ENCODE measurements at places on chromosomes 1 and 21. TPM values are rescaled to one million over a fixed set of nuclear protein-coding genes. Genes with fewer than 3 reads are reported as not detected.

- H3K27me3 ChIP-seq, result no peaks in the 10 kb centered on the region
- H3K36me3 ChIP-seq, result peaks cover 26% of the 10 kb centered on the region
- H3K4me1 ChIP-seq, result peaks cover 1% of the 10 kb centered on the region
- DNase-seq, result peak; percentile 1
- no peak overlapping the region for H3K27ac ChIP-seq
Measured at GRCh38 chr1:178768423-178768822, 43.4 kb downstream of the RALGPS2 start.

GRCh38 chr1:104932030-104932915 lies 1182.6 kb downstream of the AMY1C start:
- no peak overlapping the region for H3K4me3 ChIP-seq
- no peak overlapping the region for H3K27ac ChIP-seq
- no peak for DNase-seq
- no peaks in the 10 kb centered on the region for H3K36me3 ChIP-seq

- H3K4me3 ChIP-seq, result no peak overlapping the region
- no peaks in the 10 kb centered on the region for H3K27me3 ChIP-seq
- H3K36me3 ChIP-seq, result no peaks in the 10 kb centered on the region
- no peak overlapping the region for H3K27ac ChIP-seq
- no peaks in the 10 kb centered on the region for H3K4me1 ChIP-seq
Measured at GRCh38 chr1:79852004-79852403, 845.5 kb upstream of the ADGRL4 start.

DNA sequence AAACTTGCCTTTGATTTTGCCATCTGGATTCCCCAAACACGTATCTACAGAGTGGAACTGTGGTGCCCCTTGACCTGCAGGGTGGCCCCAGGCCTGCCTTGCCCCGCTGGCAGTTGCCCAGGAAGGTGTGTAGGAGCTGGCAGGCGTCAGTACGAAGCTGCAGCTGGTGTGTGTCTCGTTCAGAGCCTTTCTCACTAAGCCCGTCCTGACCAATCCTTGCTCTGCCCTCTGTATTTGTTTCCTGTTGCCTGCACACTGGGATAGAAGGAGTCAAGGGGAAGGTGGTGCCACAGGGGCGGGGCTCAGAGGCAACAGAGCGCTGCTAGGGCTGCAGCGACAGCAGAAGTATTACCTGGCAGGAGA lies 5.2 kb upstream of the VSIG8 start:
- H3K27ac ChIP-seq, result no peak overlapping the region
- no peak for DNase-seq
- H3K4me1 ChIP-seq, result peaks cover 24% of the 10 kb centered on the region
- H3K4me3 ChIP-seq, result no peak overlapping the region
- no peaks in the 10 kb centered on the region for H3K36me3 ChIP-seq

DNA sequence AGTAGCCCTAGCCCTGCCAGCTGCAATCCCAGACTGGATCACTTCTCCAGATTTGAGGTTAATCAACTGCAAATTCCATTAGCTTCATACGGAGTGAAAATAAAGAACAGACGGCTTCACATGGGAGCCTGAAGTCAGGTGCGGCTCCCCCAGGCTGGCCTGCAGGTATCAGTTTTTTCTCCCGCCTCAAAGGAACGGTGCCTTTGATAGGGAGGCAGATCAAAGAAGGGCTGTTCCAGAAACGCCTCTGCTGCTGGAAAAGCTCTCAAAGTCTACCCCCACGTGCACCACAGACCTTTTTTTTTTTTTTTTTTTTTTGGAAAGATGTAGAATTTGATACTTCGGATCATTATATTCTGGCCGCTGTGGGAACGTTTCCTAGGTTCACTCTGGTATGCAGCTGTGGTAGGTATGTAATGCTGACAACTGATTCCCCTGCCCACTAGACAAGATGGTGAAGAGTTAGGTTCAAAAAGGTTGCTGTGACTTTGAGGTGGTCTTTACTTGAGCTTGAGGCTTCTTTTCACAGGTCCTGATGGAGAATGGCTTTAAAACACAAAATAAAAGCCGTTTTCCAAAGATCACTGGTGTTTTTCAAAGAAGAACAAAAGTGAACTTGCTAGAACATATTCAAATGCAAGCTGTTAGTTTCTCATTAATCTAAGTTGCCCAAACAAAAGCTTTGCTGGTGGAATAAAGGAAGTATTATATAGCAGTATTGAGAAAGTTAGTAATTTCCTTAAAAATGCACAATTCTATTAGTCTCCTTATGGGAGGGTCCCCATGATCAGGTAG lies 189.0 kb upstream of the NFIA start:
- H3K27ac ChIP-seq, result no peak overlapping the region
- peaks cover 3% of the 10 kb centered on the region for H3K27me3 ChIP-seq
- no peak for DNase-seq
- no peaks in the 10 kb centered on the region for H3K36me3 ChIP-seq
- H3K4me1 ChIP-seq, result peaks cover 2% of the 10 kb centered on the region
- H3K4me3 ChIP-seq, result no peak overlapping the region

GRCh38 chr21:36806103-36806502 lies 107.2 kb downstream of the SIM2 start:
- peaks cover 15% of the 10 kb centered on the region for H3K36me3 ChIP-seq
- DNase-seq, result no peak
- H3K27me3 ChIP-seq, result no peaks in the 10 kb centered on the region
- H3K4me1 ChIP-seq, result no peaks in the 10 kb centered on the region
- no peak overlapping the region for H3K4me3 ChIP-seq
- H3K27ac ChIP-seq, result no peak overlapping the region

Gene MROH9
- not detected for total RNA-seq

Gene PLEKHN1
- 1.3 TPM for total RNA-seq

Gene MCM3AP
- total RNA-seq, result 112 TPM

Gene ARHGEF16
- total RNA-seq, result not detected

Gene CD53
- 191 TPM for total RNA-seq

Gene DEPDC1
- total RNA-seq, result 13.3 TPM

All from activated naive CD8-positive, alpha-beta T cell treated with anti-CD3 and anti-CD28 coated beads for 36 hours (primary cell).